ENCODE measurements at places on chromosomes 7 and 10.

GRCh38 chr10:72173619-72174296, 42.1 kb upstream of the ANAPC16 start:
- H3K4me3 ChIP-seq, result no peak overlapping the region
- H3K36me3 ChIP-seq, result peaks cover 12% of the 10 kb centered on the region
- peaks cover 15% of the 10 kb centered on the region for H3K4me1 ChIP-seq
- H3K27me3 ChIP-seq, result no peaks in the 10 kb centered on the region

DNA sequence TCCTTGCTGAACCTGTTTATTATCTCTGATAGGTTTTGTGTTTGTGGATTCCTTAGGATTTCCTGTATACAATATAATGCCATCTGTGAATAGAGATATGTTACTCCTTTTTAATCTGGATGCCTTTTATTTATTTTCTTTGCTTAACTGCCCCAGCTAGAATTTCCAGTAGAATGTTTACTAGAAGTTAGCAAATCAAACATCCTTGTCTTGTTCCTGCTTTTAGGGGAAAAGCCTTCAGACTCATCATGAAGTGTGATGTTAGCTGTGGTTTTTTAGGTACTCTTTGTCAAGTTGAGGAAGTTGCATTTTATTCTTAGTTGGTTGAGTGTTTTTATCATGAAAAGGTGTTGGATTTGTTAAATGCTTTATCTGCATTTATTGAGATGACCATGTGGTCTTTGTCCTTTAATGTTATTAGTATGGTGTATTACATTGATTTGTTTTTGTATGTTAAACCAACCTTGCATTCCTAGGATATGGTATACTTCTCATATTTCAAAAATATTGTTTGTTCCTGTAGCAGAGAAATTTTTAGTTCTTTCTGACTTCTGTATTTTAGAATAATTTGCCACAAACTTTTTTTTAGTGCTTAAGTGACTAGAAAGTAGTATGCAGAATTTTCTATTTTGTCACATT, 24.3 kb downstream of the PPP2R2D start:
- H3K4me1 ChIP-seq, result peaks cover 49% of the 10 kb centered on the region
- DNase-seq, result no peak
- H3K4me3 ChIP-seq, result no peak overlapping the region
- H3K27me3 ChIP-seq, result no peaks in the 10 kb centered on the region
- peaks cover 14% of the 10 kb centered on the region for H3K36me3 ChIP-seq
- H3K27ac ChIP-seq, result no peak overlapping the region

DNA sequence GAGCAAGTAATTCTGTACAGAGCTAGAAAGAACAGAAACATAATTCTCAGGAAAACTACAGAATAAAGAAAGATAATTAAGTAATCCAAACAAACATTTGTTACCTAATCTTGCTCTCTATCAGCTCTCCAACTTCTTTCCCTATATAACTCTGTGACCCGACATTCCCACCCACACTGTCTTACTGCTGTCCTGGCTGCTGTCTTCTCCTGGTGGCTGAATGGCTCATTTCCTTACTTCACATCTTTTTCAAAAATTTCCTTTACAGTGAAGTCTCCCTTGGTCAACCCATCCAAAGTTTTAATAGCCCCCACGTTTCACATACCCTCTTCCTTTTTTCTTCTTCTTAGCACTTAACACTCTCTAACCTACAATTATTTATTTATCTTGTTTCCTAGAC, 64.0 kb downstream of the HYCC1 start:
- H3K4me3 ChIP-seq, result no peak overlapping the region
- DNase-seq, result no peak
- no peaks in the 10 kb centered on the region for H3K27me3 ChIP-seq
- H3K27ac ChIP-seq, result no peak overlapping the region
- H3K36me3 ChIP-seq, result peaks cover 4% of the 10 kb centered on the region
- no peaks in the 10 kb centered on the region for H3K4me1 ChIP-seq

GRCh38 chr10:133342942-133343341, 4.2 kb upstream of the PRAP1 start:
- DNase-seq, result no peak
- peaks cover 19% of the 10 kb centered on the region for H3K27me3 ChIP-seq
- H3K4me1 ChIP-seq, result peaks cover 3% of the 10 kb centered on the region
- H3K4me3 ChIP-seq, result no peak overlapping the region

GRCh38 chr7:96998744-96999143, 6.6 kb upstream of the DLX6 start:
- peaks cover 42% of the 10 kb centered on the region for H3K27me3 ChIP-seq
- no peak for DNase-seq
- no peaks in the 10 kb centered on the region for H3K4me1 ChIP-seq
- no peak overlapping the region for H3K4me3 ChIP-seq
- no peaks in the 10 kb centered on the region for H3K36me3 ChIP-seq

GRCh38 chr7:130941322-130942210, 207.6 kb upstream of the KLF14 start:
- H3K36me3 ChIP-seq, result peaks cover 20% of the 10 kb centered on the region
- peak overlapping the region; percentile 99 for H3K27ac ChIP-seq
- peak; percentile 36 for DNase-seq
- peak overlapping the region; percentile 86 for H3K4me3 ChIP-seq
- H3K27me3 ChIP-seq, result no peaks in the 10 kb centered on the region

GRCh38 chr10:5123886-5124285, 29.7 kb downstream of the AKR1C3 start:
- peaks cover 3% of the 10 kb centered on the region for H3K27me3 ChIP-seq
- no peak overlapping the region for H3K27ac ChIP-seq
- H3K36me3 ChIP-seq, result no peaks in the 10 kb centered on the region
- H3K4me1 ChIP-seq, result no peaks in the 10 kb centered on the region
- DNase-seq, result no peak

DNA sequence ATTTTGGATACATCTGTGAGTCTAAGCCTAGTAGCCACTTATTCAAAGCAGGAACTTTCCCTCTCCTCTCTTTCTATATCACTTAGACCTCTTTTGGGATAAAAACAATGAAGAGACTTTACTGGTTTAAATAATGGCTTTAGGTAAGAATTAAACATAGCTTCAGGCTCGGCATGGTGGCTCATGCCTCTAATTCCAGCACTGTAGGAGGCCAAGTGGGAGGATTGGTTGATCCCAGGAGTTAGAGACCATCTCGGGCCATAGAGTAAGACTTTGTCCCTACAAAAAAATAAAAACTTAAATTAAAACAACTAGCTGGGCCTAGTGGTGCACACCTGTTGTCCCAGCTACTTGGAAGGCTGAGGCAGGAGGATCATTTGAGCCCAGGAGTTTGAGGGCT, 304.3 kb downstream of the THSD7A start:
- H3K27ac ChIP-seq, result no peak overlapping the region
- no peak overlapping the region for H3K4me3 ChIP-seq
- H3K4me1 ChIP-seq, result no peaks in the 10 kb centered on the region
- H3K36me3 ChIP-seq, result no peaks in the 10 kb centered on the region
- H3K27me3 ChIP-seq, result no peaks in the 10 kb centered on the region

GRCh38 chr7:27840760-27841364, 100.9 kb downstream of the TAX1BP1 start:
- peaks cover 6% of the 10 kb centered on the region for H3K4me1 ChIP-seq
- peak overlapping the region; percentile 49 for H3K27ac ChIP-seq
- no peaks in the 10 kb centered on the region for H3K27me3 ChIP-seq
- H3K4me3 ChIP-seq, result no peak overlapping the region
- H3K36me3 ChIP-seq, result peaks cover 20% of the 10 kb centered on the region
- DNase-seq, result no peak

- no peak overlapping the region for H3K27ac ChIP-seq
- no peaks in the 10 kb centered on the region for H3K27me3 ChIP-seq
- no peaks in the 10 kb centered on the region for H3K4me1 ChIP-seq
- no peak overlapping the region for H3K4me3 ChIP-seq
Observed at GRCh38 chr7:92982928-92983327, 134.9 kb downstream of the SAMD9 start.

GRCh38 chr7:42053834-42054233, 183.2 kb downstream of the GLI3 start:
- no peaks in the 10 kb centered on the region for H3K4me1 ChIP-seq
- no peak for DNase-seq
- no peaks in the 10 kb centered on the region for H3K36me3 ChIP-seq

GRCh38 chr7:106807474-106807873, 57.6 kb upstream of the PIK3CG start:
- DNase-seq, result no peak
- H3K27me3 ChIP-seq, result peaks cover 8% of the 10 kb centered on the region

DNA sequence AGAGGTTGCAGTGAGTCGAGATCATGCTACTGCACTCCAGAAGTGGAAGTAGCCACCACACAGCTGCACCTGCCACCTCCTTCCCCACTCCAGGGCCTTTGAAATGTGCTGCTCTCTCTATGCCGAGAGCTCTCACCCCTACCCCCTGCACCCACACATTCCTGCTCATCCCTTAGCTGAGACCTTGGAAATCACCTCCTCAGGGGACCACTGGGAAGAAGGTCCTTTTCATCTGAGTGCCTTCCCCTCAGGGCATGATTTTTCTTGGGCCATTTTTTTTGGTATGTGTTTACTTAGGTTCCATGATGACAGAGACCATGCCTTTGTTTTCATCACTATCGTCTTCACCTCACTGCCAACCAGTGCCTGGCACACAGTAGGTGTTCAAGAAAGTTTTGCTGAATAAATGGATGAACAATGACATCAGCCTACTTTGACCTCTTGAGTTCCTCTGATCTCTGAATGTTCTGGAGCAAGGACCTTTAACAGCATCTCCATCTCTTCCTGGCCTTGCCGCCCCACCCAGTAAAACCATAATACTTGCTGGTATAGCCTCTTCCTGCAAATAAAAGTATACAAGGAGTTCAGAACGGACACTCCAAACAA, 166.6 kb upstream of the KLF14 start:
- H3K27ac ChIP-seq, result peak overlapping the region; percentile 86
- no peak for DNase-seq
- H3K4me3 ChIP-seq, result no peak overlapping the region
- H3K36me3 ChIP-seq, result peaks cover 20% of the 10 kb centered on the region
- H3K27me3 ChIP-seq, result no peaks in the 10 kb centered on the region
- H3K4me1 ChIP-seq, result peaks cover 64% of the 10 kb centered on the region

GRCh38 chr7:2170576-2171521, 61.9 kb downstream of the MAD1L1 start:
- H3K36me3 ChIP-seq, result peaks cover 37% of the 10 kb centered on the region
- H3K27ac ChIP-seq, result no peak overlapping the region
- no peak for DNase-seq
- H3K4me1 ChIP-seq, result peaks cover 8% of the 10 kb centered on the region
- no peaks in the 10 kb centered on the region for H3K27me3 ChIP-seq

DNA sequence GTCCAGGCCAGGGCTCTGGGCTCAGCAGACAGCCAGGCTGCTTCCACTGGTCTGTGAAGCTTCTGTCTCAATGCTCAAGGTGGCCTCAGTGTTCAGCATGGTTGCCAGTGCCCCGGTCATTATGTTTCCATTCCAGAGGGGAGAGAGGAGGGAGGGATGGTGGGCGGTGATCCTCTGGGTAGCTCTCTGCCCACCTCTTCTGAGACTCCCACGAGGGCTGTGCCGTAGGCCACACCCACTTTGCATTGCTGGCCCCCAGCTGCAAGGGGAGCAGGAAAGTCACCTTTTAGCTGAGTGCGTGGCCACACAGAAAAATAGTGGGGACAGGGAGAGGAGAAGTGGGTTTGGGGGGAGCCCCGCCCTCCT, 42.5 kb downstream of the FOXK1 start:
- H3K27ac ChIP-seq, result peak overlapping the region; percentile 93
- no peaks in the 10 kb centered on the region for H3K27me3 ChIP-seq
- H3K4me1 ChIP-seq, result peaks cover 25% of the 10 kb centered on the region
- peaks cover 5% of the 10 kb centered on the region for H3K36me3 ChIP-seq
- DNase-seq, result peak; percentile 27

- H3K4me3 ChIP-seq, result peak overlapping the region; percentile 92
- peak; percentile 39 for DNase-seq
- H3K27me3 ChIP-seq, result no peaks in the 10 kb centered on the region
- H3K36me3 ChIP-seq, result peaks cover 12% of the 10 kb centered on the region
- H3K4me1 ChIP-seq, result peaks cover 38% of the 10 kb centered on the region
- peak overlapping the region; percentile 95 for H3K27ac ChIP-seq
Observed at GRCh38 chr10:26438534-26439341, 597 bp downstream of the APBB1IP start.

DNA sequence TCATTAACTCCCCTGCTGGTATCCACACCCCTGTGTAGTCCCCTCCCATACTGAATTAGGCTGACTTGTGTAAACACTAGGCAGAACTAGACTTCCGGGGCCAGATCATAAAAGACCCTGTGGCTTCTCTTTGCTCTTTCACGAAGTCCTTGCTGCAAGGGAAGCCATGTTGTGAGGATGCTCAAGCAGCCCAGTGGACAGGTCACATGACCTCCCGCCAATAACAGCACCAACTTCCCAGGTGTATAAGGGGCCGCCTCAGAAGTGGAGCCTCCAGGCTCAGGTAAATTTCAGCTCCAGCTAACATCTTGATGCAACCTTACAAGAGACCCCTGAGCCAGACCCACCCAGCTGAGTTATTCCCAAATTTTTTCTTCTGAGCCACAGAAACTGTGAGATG, 11.3 kb upstream of the FOXK1 start:
- H3K4me3 ChIP-seq, result no peak overlapping the region
- H3K36me3 ChIP-seq, result no peaks in the 10 kb centered on the region
- H3K4me1 ChIP-seq, result no peaks in the 10 kb centered on the region
- H3K27me3 ChIP-seq, result peaks cover 12% of the 10 kb centered on the region

GRCh38 chr7:128322040-128322643, 21.6 kb downstream of the RBM28 start:
- peaks cover 53% of the 10 kb centered on the region for H3K36me3 ChIP-seq
- no peaks in the 10 kb centered on the region for H3K27me3 ChIP-seq
- H3K4me1 ChIP-seq, result peaks cover 2% of the 10 kb centered on the region
- DNase-seq, result no peak
- H3K27ac ChIP-seq, result peak overlapping the region; percentile 14
- no peak overlapping the region for H3K4me3 ChIP-seq

- H3K36me3 ChIP-seq, result no peaks in the 10 kb centered on the region
- no peak for DNase-seq
- H3K27me3 ChIP-seq, result no peaks in the 10 kb centered on the region
- H3K27ac ChIP-seq, result no peak overlapping the region
Observed at GRCh38 chr10:93178226-93178625, 104.5 kb downstream of the CYP26A1 start.

- H3K36me3 ChIP-seq, result peaks cover 2% of the 10 kb centered on the region
- H3K27ac ChIP-seq, result no peak overlapping the region
- H3K4me1 ChIP-seq, result peaks cover 4% of the 10 kb centered on the region
Observed at GRCh38 chr7:33076737-33077136, 14.2 kb upstream of the NT5C3A start.

- DNase-seq, result no peak
- H3K27ac ChIP-seq, result no peak overlapping the region
- no peak overlapping the region for H3K4me3 ChIP-seq
- no peaks in the 10 kb centered on the region for H3K4me1 ChIP-seq
- H3K27me3 ChIP-seq, result peaks cover 10% of the 10 kb centered on the region
- no peaks in the 10 kb centered on the region for H3K36me3 ChIP-seq
Observed at GRCh38 chr7:20574784-20575720, 40.4 kb upstream of the ABCB5 start.

GRCh38 chr7:118312966-118313365, 88.5 kb downstream of the ANKRD7 start:
- H3K4me1 ChIP-seq, result no peaks in the 10 kb centered on the region
- H3K27me3 ChIP-seq, result peaks cover 3% of the 10 kb centered on the region
- peaks cover 2% of the 10 kb centered on the region for H3K36me3 ChIP-seq
- DNase-seq, result no peak

All from memory B cell (primary cell).